ENCODE measurements at places on chromosomes 11 and 22.
A peak's percentile ranks its signal among the peaks of the same experiment; 100 is the strongest.

DNA sequence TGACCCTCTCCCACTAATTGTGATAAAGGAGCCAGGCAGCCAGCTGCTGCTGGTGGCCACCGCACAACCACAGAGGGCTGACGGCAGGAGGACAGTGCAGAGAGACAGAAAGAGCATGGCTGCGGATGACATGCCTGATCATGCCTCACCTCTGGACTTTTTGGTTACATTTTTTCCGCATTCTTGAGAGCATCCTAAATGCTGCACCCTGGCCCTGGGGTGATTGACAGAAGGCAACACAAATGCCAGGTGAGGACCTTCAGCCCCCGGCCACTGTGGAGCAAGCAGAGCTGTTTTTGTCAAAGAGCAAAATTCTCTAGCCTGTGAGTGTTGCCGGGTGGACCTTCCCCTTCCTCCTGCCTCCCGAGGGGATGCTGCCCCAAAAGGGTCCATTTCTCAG lies 78.5 kb downstream of the RPS6KA4 start:
- DNase-seq = no peak

GRCh38 chr11:83102834-83103233 lies 31.1 kb upstream of the RAB30 start:
- no peak for DNase-seq

- no peak for DNase-seq
Measured at GRCh38 chr11:35216962-35217678, 78.1 kb downstream of the CD44 start.

DNA sequence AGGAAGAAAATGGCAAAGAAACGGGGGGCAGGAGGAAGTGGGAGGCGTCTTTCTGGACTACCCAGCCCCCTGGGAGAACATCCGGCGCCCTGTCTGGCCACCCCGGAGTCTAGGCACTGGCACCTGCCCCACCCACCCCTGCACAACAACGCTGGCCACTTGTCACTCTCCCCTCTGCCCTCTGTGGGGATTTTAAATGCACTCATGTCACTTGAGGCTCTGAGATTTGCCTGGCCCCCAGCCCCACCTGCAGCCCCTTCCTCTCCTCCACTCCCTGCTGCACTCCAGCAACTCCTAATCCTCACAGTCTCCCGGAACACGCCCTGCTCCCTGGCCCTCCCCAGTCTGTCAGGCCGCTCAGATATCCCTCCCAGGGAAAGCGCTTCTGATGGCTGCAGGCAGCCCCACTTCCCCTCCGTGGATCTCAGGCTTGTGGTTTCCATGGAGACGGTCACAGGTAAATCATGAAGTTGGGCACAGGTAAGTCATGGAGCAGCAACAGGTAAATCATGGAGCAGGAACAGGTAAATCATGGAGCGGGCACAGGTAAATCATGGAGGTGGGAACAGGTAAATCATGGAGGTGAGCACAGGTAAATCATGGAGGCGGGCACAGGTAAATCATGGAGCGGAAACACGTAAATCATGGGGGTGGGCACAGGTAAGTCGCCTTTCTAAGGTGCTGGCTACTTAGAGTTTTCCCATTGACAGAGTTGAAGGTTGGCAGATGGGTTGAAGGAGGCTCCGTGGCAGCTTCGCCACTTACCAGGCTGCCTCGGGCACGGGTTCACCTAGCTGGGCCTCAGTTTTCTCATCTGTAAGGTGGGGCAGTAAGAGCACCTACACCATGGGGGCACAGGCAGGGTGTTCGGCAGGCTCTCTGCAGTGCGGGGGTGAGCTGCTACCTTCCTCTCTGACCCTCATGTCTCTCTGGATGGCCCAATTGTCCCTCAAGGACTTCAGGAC lies 79.0 kb upstream of the SHISAL1 start:
- no peak for DNase-seq

GRCh38 chr11:111978028-111978771 lies 41.1 kb downstream of the DIXDC1 start:
- peak; percentile 63 for DNase-seq

GRCh38 chr11:4991060-4991459 lies 3.6 kb upstream of the OR51L1 start:
- DNase-seq = no peak

DNA sequence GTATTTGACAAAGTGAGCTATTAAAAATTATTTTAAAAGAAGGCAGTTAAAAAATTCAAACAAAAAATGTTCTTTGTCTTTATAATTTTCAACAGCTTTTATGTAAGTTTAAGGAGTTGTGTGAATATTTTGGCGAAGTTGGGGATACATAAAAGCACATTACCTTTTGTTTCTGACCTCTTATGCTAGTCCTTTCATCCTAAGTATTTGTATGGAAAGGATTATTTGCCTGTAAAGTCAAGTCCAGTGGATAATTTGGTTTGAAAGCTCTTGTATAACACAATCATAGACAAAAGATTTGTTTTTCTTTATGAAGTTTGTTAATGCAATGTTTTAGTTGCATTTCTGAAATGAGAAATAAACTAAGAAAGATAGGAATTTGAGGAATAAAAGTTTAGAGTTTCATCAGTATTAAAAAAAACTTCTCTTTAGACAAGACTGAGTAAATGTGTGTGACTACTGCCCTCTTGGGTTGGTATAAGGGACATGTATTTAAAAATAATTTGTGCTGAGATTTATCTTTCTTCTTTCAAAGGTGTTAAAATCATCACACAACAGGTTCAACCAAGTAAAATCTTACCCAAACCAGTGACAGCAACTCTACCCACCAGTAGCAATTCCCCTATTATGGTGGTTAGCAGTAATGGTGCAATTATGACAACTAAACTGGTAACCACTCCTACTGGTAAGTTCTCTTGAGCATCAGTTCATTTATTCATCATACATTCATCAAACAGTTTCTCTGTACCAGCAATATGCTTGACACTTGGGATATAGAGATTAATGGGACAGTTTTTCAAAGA lies 68.2 kb downstream of the EMSY start:
- DNase-seq = no peak

DNA sequence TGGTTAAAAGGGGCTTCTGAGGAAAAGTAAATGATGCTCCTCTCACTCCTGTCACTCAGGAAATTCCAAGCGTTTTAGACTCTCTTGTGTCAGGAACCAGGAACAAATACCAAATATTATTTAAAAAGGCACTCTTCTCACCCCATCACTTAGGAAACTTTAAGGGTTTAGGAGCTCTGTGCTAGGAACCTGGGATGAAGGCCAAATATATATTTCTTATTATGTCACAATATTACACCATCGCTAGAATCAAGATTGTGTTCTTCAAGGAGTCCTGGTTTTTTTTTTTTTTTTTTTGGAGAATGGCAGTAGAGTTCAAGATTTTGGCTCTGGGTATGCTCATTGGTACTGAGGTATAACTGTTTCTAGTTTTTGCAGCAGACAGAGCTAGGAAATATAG lies 79.0 kb upstream of the HEPHL1 start:
- no peak for DNase-seq

DNA sequence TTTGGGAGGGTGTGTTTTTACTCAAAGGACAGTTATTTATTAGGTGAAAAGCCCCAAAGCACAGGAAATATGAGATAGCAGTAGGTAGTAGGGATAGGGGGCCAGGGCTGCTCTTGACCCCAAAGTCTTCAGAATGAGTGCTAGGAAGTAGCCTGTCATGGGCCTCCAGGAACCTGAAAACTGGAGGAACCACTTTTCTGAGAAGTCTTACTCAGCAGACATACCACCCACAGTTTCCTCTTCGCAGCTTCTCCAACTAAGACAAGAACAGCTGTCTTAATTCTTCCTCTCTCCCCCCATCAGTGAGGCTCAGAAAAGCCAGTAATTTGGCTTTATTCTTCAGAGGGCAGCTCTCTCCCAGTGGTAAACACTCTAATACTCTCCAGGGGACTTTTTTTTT lies 84.0 kb upstream of the CTSC start:
- peak; percentile 40 for DNase-seq

GRCh38 chr11:115699733-115700132 lies 195.5 kb upstream of the CADM1 start:
- DNase-seq = peak; percentile 99

- DNase-seq = peak; percentile 19
Measured at GRCh38 chr22:48574776-48575617, 1252.7 kb downstream of the BRD1 start.

GRCh38 chr11:27864091-27864491 lies 163.8 kb upstream of the BDNF start:
- peak; percentile 39 for DNase-seq

DNA sequence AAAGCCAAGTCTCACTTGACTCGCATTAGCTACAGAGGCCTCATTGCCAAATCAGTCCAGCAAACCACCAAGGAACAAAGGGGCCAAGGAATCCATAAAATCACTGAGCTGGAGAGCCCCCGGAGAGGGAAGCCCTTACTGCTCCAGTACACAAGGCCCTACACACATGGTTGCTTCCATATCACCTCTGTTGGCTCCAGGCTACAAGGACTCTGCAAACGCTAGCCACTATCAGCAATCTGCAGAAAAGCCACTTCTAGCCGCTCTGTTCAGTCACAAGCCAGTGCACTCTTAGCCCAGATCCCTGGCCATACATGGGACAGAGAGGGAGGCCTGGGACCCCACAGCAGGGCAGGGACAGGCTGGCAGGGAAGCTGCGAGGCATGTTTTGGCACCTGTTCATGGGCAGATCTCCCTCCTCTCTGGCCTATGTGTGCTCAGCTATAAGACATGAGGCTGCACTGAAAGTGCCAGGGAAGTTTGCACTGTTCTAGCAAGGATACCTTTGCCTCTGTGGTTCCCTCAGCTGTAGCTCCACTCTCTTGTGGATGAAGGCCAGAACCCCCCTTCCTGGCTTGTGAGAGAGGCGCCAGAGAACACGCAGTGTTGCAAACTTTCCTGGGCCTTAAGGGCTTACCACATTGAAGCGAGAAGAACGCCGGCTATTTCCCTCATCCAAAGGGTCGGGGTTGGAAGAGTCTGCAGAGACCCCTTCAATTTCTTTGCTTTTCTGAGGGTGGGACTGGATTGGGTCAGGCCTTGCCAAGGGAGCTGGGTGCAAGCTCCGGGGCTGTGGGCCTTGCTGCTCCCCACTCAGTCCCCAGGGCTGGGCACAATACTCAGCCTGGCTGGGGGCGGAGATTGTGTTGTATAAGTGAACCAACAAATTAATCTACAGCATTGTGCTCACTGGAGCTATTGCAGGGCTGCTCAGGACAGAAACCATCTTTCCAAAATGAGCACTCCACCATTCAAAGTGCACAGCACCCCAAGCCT lies 108.7 kb upstream of the PITPNB start:
- DNase-seq = no peak

DNA sequence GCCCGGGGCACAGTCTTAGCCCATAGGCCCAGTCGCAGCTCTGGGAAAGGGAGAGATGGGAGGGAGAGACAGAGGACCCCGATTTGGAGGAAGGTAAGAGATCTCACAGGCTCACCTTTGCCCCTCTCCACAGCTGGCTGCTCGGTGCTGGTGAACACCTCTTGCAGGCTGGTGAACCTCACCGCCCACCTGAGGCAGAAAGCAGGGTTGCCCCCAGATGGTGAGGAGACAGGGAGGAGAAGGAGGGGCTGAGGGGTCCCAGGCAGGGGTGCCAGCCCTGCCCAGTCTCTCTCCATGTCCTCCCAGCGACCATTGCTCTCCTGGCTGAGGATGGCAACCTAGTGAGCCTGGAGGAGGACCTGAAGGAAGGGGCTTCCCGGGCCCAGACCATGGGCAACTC lies 1.2 kb downstream of the C22orf15 start:
- no peak for DNase-seq

GRCh38 chr22:44671742-44672141 lies 30.3 kb upstream of the PRR5 start:
- DNase-seq = peak; percentile 22

DNA sequence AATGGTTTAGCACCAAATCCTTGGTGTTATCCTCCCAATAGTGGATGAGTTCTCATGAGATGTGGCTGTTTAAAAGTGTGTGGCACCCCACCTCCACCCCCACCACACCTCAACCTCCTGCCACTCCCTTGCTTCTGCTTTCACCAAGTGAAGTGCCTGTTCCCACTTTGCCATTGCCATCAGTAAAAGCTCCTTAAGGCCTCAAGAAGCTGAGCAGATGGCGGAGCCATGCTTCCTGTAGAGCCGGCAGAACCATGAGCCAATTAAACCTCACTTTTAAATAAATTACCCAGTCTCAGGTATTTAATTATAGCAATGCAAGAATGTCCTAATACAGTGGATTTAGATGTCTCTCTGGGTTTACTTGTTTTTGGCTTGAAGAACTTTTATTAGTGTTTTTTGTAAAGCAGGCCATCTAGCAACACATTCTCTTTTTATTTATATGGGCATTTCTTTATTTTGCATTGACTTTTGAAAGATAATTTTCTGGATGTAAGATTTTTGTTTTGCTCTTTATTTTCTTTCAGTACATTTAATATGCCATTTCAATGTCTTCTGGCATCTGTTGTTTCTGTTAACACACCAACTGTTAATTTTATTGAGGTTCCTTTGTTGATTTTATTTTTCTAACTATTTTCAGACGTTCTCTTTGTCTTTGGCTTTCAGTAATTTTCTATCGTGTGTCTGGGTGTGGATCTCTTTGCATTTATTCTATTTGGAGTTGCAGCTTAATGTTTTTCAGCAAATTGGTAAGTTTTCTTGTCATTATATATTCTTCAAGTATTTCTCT lies 724.5 kb upstream of the CNTN5 start:
- DNase-seq = no peak

GRCh38 chr11:22510010-22510409 lies 115.6 kb downstream of the FANCF start:
- DNase-seq = no peak

DNA sequence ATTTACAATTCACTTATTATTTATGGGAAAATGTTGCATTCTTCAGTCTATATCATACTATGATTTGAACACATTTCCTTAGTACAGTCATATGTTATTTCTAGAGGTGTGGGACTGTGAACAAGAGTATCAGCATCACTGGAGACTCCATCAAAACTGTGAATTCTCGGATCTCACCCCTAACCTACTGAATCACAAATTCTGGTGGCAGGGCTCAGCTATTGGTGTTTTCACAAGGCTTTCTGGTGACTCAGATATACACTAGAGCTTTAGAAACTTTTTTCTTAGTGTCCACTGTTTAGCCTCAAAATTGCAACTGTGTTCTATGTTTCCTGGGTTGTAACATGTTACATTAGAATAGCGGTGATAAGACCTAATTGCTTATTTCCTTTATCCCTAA lies 352.9 kb upstream of the DDI1 start:
- DNase-seq = peak; percentile 35

DNA sequence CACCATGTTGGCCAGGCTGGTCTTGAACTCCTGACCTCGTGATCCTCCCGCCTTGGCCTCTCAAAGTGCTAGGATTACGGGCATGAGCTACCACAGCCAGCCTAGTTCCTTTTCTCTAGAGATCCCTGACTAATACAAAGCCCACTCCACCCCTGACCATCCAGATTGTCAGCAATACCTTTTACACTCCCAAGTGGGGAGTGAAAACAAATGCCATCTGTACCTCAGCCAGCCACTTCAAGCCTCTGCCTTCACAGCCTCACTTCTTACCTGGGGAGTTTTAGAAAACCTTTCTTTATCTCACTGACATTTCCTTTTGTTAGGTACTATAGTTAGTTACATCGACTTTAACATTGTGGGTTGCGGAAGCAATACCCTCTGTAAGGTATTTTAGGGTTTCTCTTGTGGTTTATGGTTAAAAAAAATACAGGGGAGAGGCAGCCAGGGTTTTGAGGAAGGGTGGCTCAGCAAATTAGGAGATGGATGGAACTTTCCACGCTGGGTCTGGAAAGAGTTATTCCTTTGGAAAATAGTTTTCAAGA lies 8.9 kb downstream of the TOM1 start:
- DNase-seq = no peak
